SIG-M5 (cell line): ENCODE measurements at places on chromosomes 1 and 21.

DNA sequence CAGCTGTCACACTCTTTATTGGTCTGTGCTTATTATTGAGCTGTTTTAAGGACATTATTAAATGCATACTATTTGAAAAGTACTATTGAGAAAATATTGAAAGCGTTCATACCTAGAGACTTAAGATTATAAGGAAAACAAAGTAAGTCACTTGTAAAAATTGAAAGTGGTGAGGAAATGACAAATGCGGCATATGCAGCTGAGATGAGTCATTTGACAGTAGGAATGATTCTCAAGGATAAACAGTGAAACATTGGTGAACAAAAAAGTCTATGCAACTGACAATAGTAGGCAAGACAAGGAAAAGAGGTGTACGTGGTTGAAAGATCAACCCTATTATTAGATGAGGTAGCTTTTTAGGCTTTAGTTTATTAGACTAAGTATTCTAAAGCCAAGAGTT lies 82.6 kb upstream of the MAP10 start:
- no peak for DNase-seq

GRCh38 chr1:172224871-172225270 lies 195.6 kb upstream of the C1orf105 start:
- no peak for DNase-seq

- no peak for DNase-seq
Measured at GRCh38 chr21:33117101-33117888, 47.4 kb downstream of the OLIG1 start.

DNA sequence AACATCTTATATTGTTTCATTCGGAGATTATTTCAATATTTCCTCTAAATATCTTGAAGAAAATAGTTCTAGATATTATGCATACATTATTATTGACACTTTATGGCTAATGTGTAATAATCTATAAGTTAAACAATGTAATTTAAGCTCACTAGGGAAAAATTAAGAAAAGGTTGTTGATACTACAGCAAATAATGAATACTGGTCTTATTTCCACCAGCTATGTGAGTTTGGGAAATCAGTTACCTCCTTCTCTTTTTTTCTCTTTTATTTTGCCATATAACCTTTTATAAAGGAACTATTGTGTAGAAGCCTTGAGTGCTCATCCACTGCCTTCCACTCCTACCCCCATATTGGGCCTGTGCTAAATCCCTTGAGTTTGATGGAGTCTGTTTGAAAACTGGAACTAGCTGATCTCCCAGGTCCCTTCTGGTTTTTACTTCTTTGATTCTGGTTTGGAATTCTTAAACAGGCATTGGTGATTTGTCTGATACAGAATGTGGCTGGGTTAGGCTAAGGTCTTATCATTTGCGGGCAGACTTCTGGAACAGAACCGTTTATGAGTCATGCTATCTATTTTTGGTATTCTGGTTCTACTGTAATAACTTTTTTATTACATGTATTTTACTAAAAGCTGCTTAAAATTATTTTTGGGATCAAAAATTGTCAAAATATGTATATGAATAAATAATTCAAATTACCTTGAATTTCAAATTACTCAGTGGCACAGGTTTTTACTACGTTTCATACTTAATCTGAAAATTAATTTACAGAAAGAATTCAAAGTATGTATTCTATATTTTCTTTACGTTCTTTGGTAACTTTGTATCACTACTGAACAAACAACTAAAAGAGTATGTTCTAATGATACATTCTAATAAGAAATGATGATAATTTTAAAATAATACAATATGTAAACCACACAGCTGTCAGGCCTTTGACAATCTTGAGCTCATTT lies 5.0 kb upstream of the CDC14A start:
- DNase-seq = no peak
